ENCODE measurements at places on chromosomes 12 and 14.

DNA sequence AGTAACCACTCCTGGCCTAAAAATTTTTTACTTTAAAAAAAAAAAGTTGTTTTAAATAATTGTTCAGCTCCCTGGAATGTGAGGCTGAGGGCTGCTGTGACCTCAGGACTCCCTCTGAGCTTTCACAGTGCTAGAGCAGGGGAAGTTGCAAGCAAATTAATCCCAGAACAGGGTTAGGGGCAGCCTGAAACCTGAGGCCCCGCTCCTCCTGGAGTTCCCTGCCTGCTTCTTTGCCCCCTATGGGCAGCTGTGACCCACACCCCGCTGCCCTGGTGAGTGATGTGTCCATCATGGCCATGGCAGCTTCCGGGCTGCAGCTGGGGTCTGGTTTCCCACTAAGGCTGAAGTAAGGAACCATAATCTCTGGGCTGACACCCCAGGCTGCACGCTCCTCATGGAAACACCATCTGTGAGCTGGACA is 9.5 kb downstream of the RITA1 start:
- no peak for DNase-seq

GRCh38 chr12:131386781-131387180 is 324.1 kb upstream of the SFSWAP start:
- no peak for DNase-seq

DNA sequence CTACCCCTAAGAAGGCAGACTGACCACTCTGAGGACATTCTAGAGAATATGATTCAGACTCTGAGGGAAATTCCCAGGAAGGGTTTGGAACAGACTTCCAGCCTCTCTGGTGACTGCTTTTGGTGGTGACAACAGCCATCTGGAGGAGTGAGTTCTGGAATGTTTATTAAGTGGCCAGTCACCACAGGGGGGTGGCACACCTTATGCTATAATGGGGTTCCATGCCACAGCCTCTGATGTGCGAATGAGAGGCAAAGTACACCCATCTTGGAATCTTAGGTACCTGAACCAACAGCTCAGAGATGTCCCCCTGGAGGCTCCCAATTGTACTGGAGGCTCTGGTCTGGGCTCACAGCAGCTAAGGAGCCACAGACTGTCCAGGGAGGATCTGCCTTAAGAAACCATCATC is 9.5 kb upstream of the TINF2 start:
- DNase-seq = no peak

- DNase-seq = no peak
These were observed 6.2 kb downstream of the GPR19 start for GRCh38 chr12:12689647-12690300.

DNA sequence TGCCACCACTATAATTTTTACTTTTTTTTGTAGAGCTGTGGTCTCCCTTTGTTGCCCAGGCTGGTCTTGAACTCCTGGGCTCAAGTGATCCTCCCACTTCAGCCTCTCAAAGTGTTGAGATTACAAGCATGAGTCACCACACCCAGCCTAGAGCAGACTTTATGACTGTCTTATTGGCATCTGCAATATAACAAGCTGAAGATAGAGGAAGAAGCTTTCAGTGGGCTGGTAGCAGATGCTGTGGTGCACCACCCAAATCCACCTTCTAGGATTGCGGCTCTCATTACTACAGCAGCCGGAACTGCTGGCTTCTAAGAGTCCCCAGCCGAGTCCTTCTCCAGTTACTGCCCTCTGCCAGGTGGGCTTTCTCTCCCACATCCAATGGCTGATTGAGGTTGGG is 7.6 kb upstream of the STK38L start:
- DNase-seq = no peak

GRCh38 chr12:38053655-38054464 is 262.7 kb upstream of the ALG10B start:
- peak; percentile 49 for DNase-seq

DNA sequence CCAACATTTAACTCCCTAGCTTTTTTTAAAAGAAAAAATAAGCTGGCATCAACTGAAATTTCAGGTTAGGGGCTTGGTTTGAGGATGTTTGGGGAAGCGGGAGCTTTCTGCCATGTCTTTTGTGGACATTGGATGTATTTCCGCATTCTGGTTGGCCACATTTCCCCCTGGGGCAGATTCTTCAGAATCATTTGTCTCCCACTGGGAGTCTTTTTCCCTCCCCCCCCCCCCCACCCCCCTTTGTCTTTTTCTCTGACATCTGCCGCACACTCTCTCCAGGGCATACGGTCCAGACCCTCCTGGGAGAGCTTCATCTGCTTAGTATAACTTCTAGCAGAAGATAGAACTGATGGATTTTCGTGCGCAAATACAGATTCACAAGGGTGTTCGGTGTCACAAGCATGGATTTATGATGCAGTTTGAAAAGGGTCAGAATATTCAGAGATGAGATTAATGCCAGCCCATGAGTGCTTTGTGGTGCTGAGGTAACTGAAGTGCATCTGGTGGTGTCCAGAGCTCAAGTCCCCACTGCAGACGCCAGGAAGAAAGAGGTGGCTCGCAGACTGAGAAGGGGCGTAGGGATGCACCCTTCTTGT is 40.2 kb downstream of the ETV6 start:
- DNase-seq = no peak

GRCh38 chr14:51872396-51872795 is 12.0 kb downstream of the GNG2 start:
- no peak for DNase-seq

DNA sequence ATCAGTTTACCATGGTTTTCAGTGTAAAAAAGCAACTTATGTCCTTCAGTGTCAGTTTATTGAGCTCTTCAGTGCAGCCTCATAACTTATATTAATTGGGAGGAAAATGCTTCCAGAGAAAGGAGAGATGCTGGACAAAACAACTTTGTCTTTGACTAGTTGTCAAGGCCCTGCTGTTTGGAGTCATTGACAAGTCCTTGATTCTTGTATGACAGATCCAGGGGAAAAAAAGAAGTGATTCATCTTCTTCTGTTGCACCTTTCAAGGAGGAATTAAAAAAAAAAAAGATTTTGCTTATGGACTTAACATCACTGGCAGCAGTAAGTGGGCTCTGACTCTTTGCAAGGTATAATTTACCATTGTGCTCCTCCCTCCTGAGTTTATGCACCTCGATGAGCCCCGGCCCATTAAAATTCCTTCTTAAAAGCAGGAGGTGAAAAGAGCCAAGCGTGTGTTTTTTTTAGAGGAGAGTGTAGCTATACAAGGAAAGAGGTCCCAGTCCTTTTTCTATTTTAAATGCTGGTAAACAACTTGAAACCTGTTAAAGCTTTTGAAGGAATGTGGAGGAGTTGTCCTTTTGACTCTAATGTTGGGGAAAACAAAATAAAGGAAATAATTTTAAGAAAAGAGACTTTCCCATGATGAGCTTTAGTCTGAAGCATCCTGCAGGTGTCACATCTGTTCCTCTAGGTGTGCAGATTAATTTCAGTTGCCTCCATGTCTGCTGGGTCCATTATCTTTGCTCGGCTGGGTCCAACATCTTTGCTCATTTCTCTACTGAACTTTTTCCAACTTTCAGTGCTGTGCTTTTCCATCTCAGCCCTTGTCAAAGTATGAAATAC is 431.6 kb downstream of the RAD51B start:
- DNase-seq = no peak

DNA sequence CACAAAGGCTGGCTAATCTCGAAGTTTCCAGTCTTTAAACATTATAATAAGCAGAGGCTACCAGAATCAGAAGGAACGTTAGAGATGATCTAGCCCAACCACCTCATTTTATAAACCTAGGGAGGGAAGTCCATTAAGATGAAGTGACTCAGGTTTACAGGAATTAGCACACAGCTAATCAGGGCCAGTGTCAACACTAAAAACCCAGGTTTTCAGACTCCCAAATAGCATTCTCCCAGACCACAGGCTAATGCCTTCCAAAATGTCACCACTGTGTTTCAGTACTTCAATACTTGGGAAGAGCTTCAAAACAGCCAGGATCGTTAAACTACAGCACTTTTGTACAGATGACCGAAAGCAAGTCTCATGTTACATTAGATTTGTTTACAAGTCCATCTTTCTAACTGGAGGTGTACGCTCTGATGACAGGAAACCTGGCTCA is 89.2 kb downstream of the FOXN3 start:
- DNase-seq = no peak

DNA sequence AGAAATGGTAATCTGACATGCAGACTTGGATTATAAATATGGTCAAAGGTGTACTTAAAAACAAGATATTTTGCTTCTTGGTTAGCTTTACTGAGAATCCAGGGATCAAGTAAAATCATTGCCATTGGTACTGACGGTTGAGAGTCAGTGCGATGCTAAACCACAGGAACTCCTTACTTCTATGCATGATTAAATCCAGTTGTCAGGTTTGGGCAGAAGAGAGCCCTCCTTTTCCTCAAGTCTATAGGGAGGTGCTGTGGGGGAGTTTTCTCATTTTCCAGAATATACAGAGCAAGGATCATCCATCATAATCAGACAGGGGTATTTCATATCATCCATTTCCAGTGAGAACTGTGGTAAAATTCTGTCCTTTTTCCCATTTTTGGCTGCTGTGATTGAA is 839.1 kb downstream of the NRXN3 start:
- DNase-seq = no peak

- DNase-seq = no peak
These were observed 121.7 kb upstream of the CAND1 start for GRCh38 chr12:67147447-67147846.

GRCh38 chr12:93753838-93754429 is 76.8 kb downstream of the CRADD start:
- DNase-seq = no peak

DNA sequence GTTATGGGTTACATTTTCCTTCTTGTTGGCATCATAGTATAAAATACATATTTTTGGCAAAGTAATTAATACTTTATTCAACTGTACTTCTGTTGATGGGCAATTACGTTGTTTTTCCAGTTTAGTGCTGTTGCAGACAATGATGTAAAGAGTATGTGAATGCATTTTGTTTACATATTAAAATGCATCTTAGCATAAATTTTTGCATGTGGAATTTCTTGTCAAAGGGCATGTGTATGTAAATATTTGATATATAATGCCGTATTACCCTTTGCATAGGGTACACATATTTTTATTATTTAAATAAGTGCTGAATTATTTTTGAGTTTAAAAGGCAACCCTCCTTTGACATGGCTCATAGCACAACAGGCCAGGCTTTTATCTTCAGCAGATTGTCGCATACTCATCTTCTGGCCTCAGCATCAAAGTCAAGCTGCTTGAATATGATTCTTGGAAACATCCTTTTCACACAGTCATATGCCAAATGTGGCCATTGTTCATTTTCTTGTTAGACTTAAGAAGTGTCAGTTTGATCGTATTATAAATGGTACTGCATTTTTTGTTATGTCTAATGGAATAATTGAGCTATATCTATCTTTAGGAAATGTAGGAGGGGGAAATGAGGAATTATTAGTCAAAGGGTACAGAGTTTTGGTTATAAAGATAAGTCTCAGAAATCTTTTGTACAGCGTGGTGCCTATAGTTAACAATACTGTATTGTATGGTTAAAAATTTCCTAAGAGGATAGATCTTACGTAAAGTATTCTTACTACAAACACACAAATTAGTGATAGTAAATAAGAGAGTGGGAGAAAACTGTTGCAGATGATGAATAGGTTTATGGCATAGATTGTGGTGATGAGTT is 138.5 kb downstream of the FUT8 start:
- DNase-seq = no peak

GRCh38 chr12:80411787-80412186 is 32.2 kb upstream of the PTPRQ start:
- DNase-seq = no peak

DNA sequence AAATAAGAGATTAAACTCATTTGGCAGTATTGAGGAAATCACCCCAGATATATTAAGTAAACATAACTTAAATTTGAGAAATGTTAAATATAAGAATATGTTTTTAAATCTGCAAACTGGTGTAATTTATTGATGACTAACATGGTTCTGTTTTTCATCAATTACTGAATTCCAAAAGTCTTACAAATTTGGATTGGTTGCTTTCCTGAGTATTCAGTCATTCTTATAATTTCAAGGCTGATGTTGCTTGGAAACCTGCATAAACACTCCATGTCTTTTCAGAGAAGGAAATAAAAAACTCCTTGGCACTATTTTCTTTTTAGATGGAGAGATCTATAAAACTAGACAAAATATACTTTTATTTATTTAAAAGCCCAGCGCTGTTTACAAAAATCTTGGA is 71.7 kb downstream of the NOVA1 start:
- no peak for DNase-seq

DNA sequence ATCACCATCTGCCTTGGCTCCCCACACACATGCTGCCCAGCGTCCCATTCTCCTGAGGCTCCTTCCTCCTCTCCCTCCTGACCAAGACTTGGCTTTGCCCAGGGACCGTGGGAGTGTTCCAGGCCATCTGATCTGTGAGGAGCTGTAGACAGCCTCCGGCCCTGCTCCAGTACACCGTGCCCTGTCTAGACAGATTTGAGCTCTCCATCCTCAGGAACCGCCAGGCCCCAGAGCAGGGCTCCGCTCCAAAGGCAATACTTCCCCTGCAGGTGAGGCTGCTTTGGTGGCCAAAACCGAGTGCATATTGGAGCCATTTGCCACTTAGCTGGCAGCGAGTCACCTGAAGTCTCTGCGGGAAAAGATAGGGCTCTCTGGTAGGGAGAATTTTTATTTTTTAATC is 147.4 kb downstream of the ANO2 start:
- no peak for DNase-seq

DNA sequence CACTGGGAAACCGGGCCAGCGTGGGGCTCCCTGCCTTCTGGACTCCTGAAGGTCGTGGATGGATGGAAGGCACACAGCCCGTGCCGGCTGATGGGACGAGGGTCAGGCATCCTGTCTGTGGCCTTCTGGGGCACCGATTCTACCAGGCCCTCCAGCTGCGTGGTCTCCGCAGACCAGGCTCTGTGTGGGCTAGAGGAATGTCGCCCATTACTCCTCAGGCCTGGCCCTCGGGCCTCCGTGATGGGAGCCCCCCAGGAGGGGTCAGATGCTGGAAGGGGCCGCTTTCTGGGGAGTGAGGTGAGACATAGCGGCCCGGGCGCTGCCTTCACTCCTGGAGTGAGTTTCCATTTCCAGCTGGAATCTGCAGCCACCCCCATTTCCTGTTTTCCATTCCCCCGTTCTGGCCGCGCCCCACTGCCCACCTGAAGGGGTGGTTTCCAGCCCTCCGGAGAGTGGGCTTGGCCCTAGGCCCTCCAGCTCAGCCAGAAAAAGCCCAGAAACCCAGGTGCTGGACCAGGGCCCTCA is 26.9 kb downstream of the HIP1R start:
- DNase-seq = no peak

- no peak for DNase-seq
These were observed 17.8 kb downstream of the FBLN5 start for GRCh38 chr14:91929700-91930099.

All from HuH-7.5 (cell line).